ENCODE measurements at places on chromosomes 6 and 20.

DNA sequence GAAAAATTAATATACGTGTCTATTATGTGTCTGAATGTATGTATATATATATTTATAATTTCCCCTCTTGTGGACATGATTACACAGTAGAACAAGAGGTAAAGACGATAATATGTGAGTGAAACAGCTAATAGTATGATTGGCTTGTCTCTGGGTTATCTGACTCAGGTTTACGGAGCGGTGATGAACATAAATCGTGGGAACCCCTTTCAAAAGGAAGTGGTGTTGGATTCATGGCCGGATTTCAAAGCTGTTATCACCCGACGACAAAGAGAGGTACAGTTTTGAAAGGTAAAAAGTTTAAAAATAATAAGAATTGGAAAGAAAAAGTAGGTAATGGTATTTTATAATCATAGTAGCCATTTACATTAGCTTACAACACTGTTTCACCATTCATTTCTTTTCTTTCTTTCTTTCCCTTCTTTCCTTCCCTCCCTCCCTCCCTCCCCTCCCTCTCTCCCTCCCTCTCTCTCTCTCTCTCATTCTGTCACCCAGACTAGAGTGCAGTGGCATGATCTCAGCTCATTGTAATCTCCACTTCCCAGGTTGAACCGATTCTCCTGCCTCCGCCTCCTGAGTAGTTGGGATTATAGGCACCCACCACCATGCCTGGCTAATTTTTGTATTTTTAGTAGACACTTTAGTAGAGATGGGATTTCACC is 15.9 kb downstream of the GLYATL3 start:
- no peak for DNase-seq

DNA sequence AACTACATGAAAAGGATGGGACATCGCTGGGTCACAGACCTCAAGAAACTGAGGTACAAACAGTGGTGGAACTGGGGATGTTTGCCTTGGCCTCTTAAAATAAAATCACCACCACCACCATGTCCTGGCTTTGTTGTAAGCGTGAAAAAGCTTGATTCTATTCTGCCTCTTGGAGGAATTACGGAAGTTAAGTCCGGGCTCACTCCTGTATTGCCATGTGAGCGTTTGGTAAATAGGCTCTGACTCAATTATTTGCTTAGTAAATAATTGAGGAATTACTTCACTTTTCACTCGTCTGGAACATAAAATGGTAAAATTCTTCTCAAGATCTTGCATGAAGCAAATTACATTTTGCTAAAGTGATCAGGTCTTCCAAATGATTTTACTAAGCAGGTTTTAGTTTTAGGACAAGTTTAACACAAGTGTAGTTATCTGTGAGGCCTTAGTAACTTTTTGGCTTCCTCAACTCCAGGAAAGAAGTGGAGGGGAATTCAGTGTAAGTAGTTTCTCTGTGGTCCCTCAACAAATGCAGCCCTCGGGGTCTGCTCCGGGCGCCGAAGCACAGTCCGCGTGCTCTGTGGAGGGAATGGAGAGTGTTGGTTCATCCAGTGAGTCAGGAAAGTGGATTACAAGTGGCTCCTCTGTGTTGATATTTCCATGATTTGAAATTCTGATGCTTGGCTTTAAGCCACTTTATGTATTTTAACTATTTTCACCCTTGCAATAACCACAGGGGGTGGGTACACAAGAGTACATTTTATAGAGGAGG is 23.8 kb downstream of the IYD start:
- DNase-seq: no peak

GRCh38 chr6:33168284-33168601 is 24.0 kb downstream of the COL11A2 start:
- no peak for DNase-seq

GRCh38 chr6:122861594-122861993 is 72.5 kb downstream of the SMPDL3A start:
- no peak for DNase-seq

Measured in hindlimb muscle (tissue), 1 donor.